ENCODE measurements at places on chromosomes 6 and 20.

- no peak for DNase-seq
Observed at GRCh38 chr6:151082079-151082478, 157.7 kb upstream of the AKAP12 start.

GRCh38 chr20:51759769-51760510 is 8.2 kb downstream of the ATP9A start:
- no peak for DNase-seq

- DNase-seq: no peak
Observed at GRCh38 chr6:115551527-115551926, 509.2 kb downstream of the FRK start.

DNA sequence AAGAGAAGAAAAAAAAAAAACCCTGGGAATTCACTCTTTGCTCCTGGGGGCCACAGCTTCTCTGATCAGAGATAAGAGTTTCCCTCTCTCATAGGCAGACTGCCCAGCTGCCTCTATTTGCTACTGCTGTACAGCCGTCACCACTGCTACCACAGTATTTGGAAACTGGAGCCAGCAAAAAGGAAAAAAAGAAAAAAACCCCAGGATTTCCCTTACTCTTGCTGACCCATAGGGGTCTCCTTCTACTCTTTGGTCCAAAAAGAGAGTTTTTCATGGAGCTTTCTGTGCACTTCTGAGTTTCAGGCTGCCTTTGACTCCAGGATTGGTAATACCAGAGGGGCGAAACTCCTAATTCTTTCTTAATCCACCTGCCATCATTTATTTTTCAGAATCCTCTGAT is 89.7 kb downstream of the MDGA1 start:
- no peak for DNase-seq

DNA sequence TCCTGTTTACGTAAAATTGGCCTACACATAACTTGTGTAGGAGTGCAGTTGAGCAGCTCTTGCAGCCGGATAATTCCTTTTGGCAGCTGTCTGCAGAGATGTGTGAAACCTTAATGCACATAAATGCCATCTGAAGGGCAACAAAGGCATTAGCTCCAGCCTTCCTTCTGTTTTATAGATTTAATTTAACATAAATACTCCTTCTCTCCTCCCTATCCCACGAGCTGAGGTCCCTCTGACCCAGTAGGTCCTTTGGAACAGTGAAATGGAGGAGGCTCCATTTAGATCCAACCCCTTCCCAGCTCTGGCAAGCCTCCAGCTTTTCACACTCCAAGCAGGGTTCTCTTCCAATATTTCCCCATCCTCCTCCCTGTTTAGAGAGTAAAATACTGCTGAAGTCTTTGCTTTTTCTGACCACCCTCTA is 6.5 kb downstream of the PLEKHG1 start:
- DNase-seq: no peak

DNA sequence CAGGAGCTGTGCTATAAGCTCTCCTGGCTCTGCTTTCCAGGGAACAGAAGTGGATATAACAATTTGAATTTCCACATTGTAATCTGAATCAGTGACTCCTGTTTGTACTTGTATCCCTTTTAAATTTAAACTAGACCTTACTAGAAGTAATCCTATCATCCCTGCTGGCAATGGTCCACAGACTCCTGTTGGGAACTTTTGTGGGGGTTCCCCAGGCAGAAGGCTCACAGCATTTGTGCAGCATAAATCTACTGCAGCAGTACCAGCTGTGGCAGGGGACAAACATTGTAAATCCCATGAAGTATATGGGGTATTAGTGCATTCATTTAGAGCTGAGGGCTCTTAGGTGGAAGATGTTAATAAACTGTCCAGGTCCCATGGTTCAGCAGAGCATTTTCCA is 12.0 kb upstream of the PDCD2 start:
- no peak for DNase-seq

GRCh38 chr6:152232501-152233151 is 404.5 kb downstream of the SYNE1 start:
- no peak for DNase-seq

DNA sequence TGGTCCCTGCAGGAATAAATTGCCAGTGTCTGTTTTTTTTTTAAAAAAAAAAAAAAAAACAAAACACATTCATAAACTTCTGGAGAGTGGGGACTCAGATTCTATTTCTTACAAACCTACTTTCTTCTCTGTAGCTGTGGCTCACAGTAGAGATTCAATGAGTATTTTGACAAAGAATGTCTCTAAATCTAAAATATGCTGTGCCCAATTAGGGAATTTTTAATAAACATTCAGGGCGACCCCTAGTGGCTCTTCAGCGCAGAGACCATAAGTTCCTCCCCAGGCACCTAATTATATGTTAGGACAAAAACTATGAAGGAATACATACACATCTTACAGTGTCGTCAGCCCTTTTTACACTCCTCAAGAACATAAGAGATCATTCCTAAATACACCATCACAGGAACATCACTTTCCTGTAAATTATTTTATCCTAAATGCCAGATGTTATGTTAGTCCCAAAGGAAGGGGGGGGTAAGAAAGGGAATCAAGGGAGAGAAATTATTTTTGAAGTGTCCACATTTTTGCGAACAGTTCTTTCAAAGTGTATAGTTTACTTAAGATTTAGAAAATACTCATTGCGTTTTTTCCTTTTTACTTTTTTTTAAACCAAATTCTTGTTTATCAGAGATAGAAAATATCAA is 21.8 kb upstream of the NAA20 start:
- DNase-seq: no peak

GRCh38 chr20:46308258-46309157 is at the start of gene CDH22:
Gene CDH22 (minus strand): TSS chr20:46308498. CDS start chr20:46251294, 57,204 bp downstream.
- no peak for DNase-seq
